ENCODE measurements at places on chromosomes 13 and 19.

GRCh38 chr13:73223372-73223781, 164.6 kb downstream of the KLF5 start:
- DNase-seq: no peak

DNA sequence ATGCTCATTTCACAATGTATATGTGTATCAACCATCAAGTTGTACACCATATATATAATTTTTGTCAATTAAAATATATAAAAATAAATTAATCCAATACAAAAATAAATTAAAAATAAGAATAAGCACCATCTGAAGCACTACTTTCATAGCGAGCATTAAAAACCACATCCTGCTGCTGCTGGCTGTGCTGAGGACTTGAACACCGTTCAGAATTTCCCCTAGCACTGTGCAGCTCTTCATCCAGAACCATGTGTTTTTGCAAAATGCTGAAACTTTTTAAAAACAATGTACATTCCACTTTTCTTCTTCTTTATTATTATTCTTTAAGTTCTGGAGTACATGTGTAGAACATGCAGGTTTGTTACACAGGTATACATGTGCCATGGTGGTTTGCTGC, 40.0 kb upstream of the FOXO1 start:
- no peak for DNase-seq

DNA sequence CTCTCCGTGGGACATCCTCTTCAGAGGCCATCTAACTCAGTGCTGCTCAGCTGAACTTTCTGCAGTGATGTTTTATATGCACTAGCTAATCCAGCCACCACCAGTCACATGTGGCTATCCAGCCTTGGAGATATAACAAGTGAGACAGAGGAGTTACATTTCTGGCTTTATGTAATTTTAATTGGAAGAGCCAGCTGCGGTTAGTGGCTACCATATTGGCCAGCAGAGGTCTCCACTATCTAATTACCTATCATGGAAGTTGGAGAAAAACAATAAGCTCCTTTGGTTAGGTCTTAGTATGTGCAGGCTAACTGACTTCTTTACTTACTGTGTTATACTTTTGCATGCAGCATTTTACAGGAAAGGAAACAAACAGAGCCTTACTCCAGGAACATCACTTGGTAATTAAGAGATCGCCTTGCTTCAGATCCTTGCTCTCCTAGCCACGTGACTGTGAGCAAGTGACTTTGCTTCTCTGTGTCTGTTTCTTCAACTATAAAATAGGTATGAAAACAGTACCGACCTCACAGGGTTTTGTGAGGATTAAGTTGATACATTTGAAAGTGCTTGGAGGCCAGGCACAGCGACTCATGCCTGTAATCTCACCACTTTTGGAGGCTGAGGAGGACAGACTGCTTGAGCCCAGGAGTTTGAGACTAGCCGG, 1.6 kb upstream of the KLK10 start:
- no peak for DNase-seq

- no peak for DNase-seq
Measured at GRCh38 chr13:76939215-76939614, 9.1 kb upstream of the ACOD1 start.

DNA sequence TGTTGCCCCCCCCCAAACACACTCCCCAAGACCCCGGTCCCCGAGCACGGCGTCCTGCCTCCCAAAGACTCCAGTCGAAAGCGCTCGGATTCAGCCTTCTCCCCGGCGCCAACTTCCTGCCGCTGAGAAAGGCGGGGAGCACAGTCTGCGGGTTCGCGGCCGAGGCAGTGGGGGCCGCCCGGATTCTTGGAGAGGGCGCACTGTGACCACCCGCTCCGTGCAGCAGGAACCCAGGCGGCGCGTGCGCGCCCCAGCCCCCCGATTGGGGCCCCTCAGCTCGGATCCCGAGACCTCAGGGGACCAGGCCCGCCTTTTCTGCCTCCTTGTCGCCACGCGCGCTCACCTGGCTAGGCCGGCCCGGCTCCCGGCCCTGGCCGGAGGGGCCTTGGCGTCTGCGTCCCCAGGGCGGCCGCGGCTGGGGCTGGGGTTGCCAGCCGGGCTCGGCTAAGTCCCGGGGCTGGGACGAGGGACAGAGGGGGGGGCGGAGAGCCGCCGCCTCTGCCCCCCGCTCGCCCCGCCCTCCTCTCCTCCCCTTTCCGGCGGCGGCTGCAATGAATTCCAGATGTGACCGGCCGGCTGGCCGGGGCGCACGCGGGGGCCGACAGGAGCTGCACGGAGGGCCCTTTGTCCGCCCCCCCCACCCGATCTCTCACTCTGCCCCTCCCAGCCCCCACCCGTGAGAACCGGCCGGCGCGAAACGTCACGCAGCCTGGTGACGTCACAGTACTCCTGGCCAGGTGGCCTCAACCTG, at the start of gene S1PR2:
S1PR2 (minus strand) TSS at position 471 of the 751 bp plus-strand sequence. CDS start 6,426 bp downstream, outside the sequence.
- DNase-seq: peak; percentile 79

DNA sequence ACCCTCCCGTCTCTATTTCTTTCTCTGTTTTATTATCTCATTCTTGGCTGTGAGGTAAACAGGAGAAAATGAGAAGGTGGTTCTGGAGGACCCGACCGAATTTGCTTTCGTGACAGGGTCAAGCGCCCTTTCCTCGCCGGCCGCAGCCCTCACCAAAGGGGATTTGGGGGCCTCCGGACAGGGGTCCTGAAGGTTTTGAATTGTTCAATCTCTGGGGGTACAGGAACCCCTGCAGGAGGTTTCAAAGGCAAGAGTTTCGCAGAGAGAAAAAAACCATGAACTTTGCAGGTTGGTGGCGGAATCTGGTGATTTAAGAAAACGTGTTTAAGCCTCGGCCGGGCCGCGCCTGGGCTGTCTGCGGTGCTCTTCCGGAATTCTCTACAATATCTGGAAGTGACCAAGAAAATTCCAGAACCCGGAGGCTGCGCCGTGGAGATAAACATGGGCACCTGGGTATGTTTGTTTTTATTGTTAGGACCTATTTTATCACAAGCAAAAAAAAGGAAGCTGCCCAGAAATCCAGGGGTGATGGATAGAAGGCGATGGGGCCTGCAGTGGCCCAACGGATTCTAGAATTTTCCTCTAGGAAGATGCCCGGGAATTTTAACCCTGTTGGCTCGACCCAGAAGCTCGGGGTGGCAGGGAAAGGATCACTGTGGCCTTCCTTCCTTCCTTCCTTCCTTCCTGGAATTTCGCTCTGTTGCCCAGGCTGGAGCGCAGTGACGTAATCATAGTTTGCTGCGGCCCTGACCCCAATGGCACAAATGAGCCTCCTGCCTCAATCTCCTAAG, 14.2 kb upstream of the PTBP1 start:
- DNase-seq: no peak

- no peak for DNase-seq
Measured at GRCh38 chr19:39745643-39746042, 7.8 kb upstream of the CLC start.

- no peak for DNase-seq
Measured at GRCh38 chr13:102708211-102708610, 13.4 kb upstream of the METTL21C start.

- DNase-seq: no peak
Measured at GRCh38 chr19:16381756-16382401, 57.3 kb downstream of the KLF2 start.
